ENCODE measurements at places on chromosomes 5 and 9.

GRCh38 chr5:173763410-173763809 is 124.7 kb upstream of the CPEB4 start:
- no peak for DNase-seq

- no peak for DNase-seq
Measured at GRCh38 chr5:166865206-166865605, 1426.2 kb upstream of the WWC1 start.

GRCh38 chr5:143606043-143606752 is 202.7 kb upstream of the NR3C1 start:
- no peak for DNase-seq

- no peak for DNase-seq
Measured at GRCh38 chr9:6014670-6015270, 654 bp downstream of the RANBP6 start.

DNA sequence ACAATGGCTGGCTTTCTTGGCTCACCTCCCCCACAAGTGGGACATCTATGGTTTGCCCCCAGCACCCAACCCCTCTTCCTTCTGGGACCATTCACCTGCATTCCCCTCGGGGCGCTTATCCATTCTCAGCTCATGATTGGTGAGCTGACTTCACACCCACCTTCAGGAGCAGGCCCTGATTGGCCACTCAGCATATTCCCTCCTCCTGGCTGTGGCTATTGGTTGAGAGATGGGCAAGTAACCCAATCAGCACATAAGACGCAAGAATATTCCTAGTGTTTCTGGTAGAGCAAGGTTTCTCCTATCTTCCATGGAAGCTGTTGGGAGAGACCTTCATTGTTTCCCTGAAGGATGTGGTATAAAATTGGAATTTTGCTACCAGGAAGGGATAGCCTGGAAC is 22.7 kb upstream of the UNC5A start:
- no peak for DNase-seq

- DNase-seq, result no peak
Measured at GRCh38 chr9:135380311-135380960, 99.1 kb upstream of the PPP1R26 start.

- no peak for DNase-seq
Measured at GRCh38 chr9:69326261-69326660, 1.2 kb downstream of the ENTREP1 start.

DNA sequence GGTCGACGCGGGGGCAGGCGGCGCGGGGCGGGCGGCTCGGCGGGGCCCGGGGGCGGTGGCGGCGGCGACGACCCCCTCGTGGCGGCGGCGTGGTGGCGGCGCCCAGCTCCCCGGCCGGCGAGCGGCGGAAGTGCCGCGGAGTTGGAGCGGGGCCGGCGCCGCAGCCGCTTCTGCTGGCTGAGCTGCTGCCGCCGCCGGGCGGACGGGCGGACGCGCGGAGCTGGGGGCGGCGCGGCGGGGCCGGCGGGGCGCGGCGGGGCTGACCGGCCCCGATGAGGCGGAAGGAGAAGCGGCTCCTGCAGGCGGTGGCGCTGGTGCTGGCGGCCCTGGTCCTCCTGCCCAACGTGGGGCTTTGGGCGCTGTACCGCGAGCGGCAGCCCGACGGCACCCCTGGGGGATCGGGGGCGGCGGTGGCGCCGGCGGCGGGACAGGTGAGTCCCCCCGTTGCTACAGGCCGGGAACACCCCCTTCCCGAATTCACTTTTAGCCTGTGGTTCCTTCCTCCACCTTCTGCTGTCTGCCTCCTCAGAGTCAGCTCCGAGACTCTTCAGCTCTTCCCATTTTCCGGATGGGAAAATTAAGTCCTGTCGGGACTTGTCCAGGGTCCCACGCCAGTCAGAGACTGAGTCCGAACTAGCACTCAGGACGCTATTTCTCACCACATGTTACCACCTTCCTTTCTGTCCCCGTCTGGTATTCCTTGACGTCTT is at the start of gene GALNT10:
Gene GALNT10, plus strand, starts transcription at position 139 of the 710 bp plus-strand sequence. Its CDS starts 134 bp downstream, at position 273.
- peak; percentile 58 for DNase-seq

- no peak for DNase-seq
Measured at GRCh38 chr9:90799271-90799852, 2.3 kb upstream of the SYK start.

GRCh38 chr5:322942-323879 is 1.7 kb downstream of the AHRR start:
- DNase-seq, result no peak

DNA sequence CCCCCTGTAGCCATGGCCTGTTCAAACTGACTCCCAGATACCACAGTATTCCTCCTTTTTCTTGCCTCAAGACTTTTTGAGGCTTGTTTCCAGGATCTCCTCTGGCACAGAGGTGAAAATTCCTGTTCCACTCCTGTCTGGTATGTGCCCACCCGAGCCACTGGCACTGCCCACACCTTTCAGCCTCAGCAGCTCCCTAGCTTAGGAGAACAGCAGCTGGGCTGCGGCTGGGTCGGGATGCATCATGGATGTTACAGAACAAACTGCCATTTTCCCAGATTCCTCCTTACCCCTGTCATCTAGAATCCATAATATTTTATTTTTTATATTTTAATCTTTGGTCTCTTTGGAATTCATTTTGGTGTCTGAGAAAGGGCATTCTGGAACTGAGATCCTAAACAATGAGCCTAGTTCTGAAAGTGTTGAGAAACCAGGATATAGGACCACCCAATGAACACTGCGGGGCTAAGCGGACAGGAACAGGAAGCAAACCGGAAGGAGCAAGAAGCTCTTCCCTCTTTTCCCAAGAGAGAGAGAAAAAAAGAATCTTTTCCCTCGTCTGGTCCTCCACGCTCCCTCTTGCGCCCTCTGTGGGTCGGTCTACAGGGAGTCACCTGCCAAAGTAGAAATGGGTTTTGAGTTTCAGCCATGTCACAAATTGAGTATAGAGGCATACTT is 12.5 kb downstream of the OR2S2 start:
- DNase-seq, result peak; percentile 38

- DNase-seq, result no peak
Measured at GRCh38 chr5:446883-447263, 3.9 kb downstream of the EXOC3 start.

GRCh38 chr9:134419684-134420076 is 93.4 kb downstream of the RXRA start:
- no peak for DNase-seq

GRCh38 chr9:15357050-15357653 is 50.1 kb upstream of the TTC39B start:
- DNase-seq, result no peak

- no peak for DNase-seq
Measured at GRCh38 chr9:104276709-104277245, 182.7 kb downstream of the SMC2 start.

- no peak for DNase-seq
Measured at GRCh38 chr5:131396015-131396414, 132.2 kb downstream of the CDC42SE2 start.

All from caudate nucleus (tissue), 63 donors.